ENCODE measurements at places on chromosomes 12 and 14.

- DNase-seq = no peak
Observed at GRCh38 chr14:32978691-32979255, 40.1 kb downstream of the NPAS3 start.

DNA sequence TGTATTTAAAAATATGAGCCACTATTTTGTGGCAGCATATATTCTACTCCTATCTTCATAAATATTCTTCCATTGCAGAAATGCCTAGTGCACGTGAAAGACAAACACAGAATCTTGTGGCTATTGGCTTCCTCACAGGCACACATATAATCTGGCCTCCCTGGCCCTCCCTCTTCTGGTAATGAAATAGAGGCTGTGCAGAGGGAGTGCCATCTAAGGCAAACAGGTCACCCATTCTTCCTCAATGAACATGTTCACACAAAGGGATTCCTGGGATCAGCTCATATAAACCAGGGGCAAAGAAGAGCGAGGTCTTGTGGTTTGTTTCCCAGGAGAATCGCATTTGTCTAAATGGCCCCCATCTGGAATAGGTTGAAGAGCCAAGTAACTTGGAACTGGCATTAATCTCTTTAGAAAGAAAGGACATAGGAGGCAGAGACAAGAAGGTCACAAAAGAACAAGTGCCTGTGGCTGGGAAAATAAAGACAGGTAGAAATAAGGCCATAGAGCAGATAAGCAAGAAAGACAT lies 171.6 kb upstream of the PTPRQ start:
- no peak for DNase-seq

- DNase-seq = no peak
Observed at GRCh38 chr14:93855737-93856136, 67.5 kb upstream of the PRIMA1 start.

GRCh38 chr12:21906919-21907493 lies 34.2 kb downstream of the ABCC9 start:
- DNase-seq = no peak

DNA sequence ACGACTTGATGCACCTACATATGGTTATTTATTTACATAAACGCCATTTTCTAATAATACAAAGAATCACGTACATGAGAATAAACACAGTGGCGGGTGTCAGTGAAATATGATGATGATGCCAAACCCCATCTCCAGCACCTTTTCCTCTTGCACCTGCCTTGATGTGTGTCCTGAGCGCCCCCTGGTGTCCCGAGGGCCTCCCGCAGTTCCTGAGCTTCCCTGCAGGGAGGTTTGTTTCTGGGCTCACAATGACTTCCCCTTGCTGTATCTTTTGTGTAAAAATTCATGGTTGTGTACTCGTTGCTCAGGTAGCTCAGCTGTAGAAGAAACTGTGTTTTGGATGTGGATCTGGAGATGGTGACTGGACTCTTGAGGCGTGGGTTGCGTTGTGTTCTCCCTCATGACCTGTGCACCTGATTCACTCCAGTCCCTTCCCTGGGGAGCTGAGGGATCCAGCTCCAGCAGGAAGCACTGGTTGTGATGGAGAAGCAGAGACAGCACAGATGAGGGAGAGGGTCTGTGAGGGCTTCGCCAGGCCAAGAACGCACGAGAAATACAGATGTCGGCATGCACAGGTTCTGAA lies 1037.8 kb downstream of the TMEM121 start:
- DNase-seq = no peak

DNA sequence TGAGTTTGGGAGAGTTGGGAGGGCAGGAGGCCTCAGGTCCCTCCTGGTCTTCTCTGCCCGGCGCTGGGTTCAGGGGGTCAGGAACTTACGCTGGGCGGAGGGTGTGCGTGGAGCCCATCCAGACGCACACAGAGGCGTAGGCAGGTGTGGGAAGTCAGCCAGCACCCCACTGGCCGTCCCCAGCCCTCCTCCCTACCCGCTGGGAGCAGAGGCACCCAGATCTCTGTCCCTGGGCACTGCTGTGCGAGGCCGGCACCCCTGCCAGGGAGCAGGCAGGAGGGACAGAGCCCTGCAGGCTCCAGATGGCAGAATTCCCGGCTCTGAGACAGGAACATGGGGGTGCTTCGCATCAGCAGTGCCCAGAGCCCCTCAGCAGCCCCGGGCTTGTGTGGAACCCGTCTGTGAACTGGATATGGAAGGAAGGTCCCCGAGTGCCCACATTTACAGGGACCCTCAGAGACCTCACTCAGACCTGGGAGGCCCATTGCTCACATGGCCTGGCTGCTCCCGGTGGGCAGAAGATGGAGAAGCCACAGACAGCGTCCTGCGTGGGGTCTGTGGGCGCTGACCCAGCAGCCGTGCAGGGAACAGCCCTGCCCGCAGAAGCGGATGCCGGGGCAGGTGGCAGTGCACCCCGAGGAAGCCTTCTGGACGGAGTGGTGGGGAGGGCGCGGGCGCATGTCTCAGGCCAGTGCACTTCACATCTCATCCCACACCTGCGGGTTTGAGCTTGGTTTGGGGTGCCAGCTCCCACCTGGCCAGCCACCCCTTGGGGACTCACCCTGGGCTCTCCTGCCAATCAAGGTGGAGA lies 59.3 kb downstream of the LRCOL1 start:
- DNase-seq = no peak

DNA sequence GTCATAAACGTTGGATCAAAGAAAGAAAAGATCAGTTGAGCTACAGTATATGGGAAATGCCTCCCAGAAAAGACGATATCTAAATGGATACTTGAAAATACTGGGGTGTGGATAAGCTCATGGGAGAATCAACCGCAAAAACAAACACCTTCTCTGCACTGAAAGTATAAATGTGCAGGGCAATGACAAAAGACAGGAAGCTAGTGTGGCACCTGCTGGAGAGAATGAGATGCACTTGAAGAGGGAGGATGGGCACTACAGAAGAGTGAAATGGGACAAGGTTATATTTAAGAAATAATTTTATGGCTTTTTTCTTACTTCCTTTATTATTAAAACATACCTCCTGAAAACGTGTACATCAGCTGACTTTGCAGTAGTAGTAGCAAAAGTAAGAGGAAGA lies 153.7 kb downstream of the PRKD1 start:
- DNase-seq = no peak

GRCh38 chr12:113482334-113482733 lies 10.7 kb upstream of the LHX5 start:
- no peak for DNase-seq

DNA sequence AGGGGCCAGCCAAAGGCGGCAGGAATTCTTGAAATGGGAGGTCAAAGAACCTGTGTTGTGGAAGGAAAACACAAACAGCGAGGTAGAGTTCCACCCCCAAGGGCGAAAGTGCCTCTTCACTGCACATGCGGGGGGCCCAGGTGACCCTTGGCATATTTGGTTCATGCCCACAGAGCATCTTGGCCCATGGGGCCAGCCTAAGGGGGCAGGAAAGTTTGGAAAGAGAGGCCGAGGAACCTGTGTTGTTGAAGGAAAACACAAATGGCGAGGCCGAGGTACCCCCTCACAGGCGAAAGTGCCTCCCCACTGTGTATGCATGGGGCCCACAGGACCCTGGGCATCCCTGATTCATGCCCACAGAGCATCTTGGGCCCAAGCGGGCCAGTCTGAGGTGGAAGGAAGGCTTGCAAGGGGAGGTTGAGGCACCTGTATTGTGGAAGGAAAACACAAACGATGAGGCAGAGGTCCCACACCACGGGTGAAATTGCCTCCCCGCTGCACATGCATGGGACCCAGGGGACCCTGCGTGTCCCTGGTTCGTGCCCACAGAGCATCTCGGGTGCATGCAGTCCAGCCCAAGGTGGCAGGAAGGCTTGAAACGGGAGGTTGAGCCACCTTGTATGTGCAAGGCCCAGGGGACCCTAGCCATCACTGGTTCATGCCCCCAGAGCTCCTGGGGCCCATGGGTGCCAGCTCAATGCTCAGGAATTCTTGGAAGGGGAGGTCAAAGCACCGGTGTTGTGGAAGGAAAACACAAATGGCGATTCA lies 384.1 kb downstream of the ALG10 start:
- no peak for DNase-seq

- DNase-seq = no peak
Observed at GRCh38 chr14:55355922-55356321, 55.7 kb downstream of the ATG14 start.

DNA sequence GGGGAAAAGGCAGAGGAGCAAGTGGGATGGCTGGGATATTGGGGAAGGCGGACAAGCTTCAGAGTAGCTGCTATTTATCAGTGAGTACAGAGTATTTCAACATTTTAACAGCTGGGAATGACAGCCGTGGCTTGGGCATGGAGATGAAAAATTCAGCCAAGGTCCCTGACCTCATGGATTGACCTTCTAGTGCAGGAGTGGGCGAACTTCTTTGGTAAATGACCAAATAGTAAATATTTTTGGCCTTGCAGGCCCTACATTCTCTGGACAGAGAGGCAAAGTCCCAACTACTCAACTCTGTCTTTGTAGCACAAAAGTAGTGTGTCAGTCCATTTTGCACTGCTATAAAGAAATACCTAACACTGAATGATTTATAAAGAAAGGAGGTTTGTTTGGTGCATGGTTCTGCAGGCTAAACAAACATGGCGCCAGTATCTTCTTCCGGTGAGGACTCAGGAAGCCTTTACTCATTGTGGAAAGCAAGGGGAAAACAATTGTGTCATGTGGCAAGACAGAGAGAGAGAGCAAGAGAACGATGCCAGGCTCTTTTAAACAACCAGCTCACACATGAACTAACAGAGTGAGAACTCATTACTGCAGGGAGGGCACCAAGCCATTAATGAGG lies 33.6 kb downstream of the TMEM233 start:
- DNase-seq = no peak

- peak; percentile 26 for DNase-seq
Observed at GRCh38 chr12:127280393-127281275, 986.3 kb upstream of the TMEM132C start.

DNA sequence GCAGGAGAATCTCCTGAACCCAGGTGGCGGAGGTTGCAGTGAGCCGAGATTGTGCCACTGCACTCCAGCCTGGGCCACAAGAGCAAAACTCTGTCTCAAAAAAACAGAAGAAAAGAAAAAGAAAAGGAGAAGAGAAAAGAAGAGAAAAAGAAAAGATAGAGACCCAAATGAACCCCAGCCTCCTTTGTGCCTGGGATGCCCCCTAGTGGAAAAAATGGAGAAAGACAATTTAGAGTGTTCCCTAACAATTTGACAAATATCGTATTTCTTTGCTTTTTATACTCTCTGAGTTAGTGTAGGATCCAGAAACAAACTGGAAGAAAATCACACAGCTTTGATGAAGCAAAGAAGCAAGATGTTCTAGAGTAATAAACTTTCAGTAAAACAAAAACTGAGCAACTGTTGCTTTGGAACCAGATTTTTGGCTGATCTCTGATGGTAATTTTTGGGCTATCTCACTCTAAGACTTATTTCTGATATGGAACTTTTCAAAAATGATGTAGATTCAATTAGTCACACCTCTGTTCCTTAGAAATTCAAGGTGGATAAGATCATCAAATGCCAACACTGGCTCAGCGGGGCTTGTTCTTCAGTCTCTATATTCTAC lies 18.6 kb upstream of the PRKAB1 start:
- DNase-seq = no peak

DNA sequence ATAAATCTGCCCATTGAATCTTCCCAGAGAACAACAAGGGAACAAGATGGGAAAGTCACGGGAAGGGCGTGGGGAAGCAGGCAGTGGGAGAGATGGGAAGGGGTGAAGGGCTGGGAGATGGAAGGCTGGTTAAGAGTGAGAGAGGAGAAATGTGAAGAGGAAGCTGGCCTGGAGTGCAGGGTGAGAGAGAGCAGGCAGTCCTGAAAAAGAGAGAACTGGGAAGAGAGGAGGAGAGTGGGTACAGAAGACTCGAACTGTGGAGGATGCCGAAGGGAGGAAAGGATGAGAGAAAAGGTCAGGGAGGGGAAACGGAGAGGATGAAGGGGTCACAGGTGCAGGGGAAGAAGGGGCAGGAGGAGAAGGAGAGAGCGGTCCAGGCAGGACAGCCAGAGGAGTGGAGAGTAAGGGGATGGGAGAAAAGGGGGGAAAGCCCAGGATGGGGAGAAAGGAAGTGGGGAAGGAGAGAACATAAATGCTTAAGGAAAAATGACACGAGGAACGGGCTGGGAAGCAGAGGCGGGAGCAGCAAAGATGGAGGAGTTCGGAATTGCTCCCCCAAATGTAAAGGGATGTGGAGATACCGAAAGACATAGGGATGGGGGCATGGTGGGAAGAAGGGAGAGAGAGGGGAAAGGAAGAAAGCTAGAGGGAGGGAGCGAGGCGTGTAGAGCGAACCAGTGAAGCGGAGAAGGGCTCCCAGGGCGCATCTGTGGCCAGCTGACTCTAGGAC lies 1.2 kb downstream of the PIANP start:
- no peak for DNase-seq

GRCh38 chr12:20578142-20578541 lies 117.0 kb upstream of the SLCO1C1 start:
- DNase-seq = no peak

- no peak for DNase-seq
Observed at GRCh38 chr12:12668005-12668404, 28.0 kb downstream of the GPR19 start.

DNA sequence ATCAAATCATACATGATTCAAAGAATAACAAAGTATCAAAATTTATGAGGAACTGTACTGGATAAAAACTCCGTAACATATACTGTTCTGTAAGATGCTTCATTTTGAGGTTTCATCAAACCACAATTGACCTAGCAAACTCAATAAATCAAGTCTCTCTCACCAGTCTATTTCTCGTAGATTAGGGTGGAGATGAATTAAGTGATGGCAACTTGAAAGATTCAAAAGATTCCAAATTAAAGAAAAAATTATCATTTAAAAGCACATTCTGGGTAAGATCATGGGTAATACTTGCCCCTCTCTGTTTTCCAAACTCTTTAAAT lies 74.4 kb downstream of the PAPLN start:
- no peak for DNase-seq

DNA sequence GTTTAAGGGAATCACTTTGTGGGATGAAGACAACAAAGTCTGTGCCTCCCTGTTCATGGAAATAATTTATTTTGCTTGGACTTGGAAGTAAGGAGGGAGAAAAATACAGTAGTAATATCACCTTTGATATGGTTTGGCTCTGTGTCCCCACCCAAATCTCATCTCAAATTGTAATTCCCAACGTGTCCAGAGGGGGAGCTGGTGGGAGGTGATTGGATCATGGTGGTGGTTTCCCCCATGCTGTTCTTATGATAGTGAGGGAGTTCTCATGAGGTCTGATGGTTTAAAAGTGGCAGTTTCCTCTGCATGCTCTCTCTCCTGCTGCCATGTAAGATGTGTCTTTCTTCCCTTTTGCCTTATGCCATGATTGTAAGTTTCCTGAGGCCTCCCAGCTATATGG lies 460.7 kb downstream of the NOVA1 start:
- DNase-seq = no peak

- peak; percentile 3 for DNase-seq
Observed at GRCh38 chr14:79543967-79544697, 667.2 kb downstream of the DIO2 start.

DNA sequence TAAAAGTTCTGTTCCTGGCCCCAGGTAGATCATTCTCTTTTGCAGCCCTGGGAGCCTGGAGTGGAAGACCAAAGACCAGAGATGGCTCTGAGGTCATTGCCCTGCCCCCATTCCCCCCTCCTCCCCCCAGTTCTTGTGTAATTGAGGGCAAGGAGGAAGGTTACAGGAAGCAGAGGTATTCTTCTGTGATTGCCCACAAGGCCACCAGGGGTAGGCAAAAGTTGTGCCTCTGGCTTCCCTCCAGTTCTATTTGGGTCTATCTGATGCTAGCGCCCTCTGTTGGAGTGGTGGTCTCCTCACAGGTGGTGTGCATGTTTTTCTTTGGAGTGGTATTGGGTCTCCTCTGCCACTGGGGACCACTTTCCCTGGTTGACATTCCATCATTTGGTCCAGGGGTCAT lies 41.2 kb upstream of the CRY1 start:
- no peak for DNase-seq

- DNase-seq = no peak
Observed at GRCh38 chr12:49030714-49031572, 12.4 kb upstream of the PRKAG1 start.

GRCh38 chr12:99066726-99067125 lies 421.6 kb downstream of the APAF1 start:
- DNase-seq = no peak
